ENCODE measurements at places on chromosomes 3 and 15.
A peak's percentile ranks its signal among the peaks of the same experiment; 100 is the strongest.

DNA sequence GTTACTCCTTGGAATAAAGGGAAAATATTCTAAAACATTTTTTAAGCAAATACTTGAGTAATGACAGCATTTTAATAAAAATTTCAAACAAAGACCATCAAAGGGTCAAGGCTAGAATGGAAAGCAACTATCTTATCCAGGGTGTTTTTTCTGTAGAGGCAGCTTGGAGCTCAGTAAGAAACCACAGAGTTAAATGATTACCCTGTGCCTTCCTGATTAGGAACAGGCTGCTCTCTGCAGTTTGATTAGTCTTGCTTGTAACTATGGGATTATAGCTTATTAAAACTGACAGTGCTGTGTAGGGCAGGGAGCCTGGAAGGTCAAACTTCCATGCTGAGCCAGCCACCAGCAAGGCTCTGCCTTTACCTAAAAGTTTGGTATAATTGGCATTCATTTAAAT is 33.1 kb downstream of the QTRT2 start:
- DNase-seq: no peak

- DNase-seq: no peak
Measured at GRCh38 chr15:43763819-43764446, 12.8 kb downstream of the ELL3 start.

GRCh38 chr15:92803852-92804609 is 96.1 kb upstream of the CHD2 start:
- DNase-seq: peak; percentile 55

DNA sequence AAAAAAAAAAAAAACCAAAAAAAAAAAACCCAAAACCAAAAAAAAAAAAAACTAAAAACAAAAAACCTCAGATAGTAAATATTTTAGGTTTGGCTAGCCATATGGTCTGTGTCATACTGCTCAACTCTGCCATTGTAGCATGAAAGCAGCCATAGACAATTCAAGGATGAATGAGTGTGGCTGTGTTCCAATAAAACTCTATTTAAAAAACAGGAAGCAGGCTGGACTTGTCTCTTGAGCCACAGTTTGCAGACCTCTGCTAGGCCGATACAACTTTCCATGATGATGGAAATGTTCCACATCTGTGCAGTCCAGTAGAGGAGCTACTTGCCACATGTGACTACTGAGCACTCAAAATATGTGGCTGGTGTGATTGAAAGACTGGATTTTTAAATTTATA is 11.1 kb downstream of the EFCAB12 start:
- no peak for DNase-seq

DNA sequence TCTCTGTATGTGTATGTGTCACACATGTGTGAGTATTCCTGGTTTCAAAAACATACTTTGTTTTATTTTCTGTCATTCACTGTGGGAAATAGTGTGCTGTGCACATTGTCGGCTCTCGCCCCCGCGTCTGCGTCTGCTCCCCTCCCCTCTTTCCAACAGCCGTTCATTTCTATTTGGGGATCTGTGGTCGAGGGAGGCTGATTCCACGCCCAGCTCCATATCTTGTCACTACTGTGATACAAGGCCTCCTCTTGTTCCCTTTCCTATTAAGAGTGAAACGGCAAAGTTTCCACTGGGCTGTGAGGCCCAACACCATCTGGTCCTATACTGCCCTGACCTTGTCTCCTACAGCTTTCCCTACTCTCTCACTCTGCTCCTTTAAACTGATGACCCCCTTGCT is 172.5 kb upstream of the LRIG1 start:
- DNase-seq: no peak

DNA sequence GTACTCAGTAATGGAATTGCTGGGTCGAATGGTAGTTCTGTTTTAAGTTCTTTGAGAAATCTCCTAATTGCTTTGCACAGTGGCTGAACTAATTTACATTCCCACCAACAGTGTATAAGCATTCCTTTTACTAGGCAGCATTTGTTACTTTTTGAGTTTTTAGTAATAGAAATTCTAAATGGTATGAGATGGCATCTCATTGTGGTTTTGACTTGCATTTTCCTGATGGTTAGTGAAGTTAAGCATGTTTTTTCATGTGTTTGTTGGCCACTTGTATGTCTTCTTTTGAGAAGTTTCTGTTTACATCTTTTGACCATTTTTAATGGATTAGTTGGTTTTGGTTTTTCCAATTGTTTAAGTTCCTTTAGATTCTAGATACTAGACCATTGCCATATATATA is 28.4 kb downstream of the TP63 start:
- no peak for DNase-seq

DNA sequence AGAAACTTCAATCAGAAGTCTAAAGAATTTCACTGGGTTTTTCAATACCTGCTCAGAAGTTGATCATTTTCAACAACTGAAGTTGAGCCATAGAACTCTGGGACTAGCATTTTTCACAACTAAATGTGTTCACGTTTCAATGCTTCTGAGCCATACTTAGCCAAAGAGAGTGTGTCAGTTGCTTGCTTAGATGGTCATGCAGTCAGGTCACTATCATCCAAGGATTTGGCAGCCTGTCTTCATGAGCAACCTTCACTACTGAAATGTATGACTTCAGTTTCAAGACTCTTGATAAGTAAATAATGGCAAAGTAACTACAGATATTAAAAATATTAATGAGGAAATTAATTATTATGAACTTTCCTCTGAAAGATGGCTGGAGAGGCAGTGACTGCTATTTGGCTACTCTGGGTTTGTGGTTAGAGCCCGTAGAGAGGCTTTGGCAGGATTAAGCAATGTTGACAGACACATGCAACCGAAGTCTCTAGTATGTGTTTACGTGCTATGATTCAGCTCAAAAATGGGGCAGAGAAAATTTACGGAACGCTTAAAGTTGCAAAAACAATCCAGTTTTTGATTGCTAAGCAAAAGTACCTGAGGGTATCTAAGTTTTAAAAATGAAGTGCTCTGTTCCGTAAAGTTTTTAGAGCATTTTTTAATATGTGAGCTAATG is 133.8 kb downstream of the GMNC start:
- no peak for DNase-seq

- DNase-seq: no peak
Measured at GRCh38 chr3:15653321-15653720, 51.8 kb downstream of the BTD start.

DNA sequence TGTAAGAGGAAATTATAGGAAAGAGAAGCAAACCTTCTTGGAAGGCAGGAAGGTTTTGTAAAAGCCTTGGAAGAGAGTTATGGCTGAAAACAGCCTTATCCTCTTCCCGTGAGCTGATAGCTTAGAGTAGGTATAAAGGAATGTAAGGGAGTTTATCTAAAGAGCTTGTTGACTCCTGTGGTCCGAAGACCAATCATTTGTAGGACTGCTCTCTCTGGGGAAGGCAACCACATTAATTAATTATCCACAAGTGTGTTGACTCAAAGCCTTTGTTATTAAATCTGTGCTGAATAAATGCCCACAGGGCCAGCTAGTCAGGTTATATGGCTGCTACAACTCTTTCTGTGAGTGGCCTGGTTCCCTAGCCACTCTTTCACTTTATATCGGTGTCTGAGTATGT is 452.1 kb upstream of the RASGRP1 start:
- DNase-seq: no peak

- DNase-seq: no peak
Measured at GRCh38 chr3:126322181-126322967, 34.8 kb downstream of the KLF15 start.

GRCh38 chr15:99726333-99726732 is 6.9 kb downstream of the LYSMD4 start:
- no peak for DNase-seq

GRCh38 chr3:107430996-107431245 is 53.7 kb downstream of the CCDC54 start:
- DNase-seq: no peak

DNA sequence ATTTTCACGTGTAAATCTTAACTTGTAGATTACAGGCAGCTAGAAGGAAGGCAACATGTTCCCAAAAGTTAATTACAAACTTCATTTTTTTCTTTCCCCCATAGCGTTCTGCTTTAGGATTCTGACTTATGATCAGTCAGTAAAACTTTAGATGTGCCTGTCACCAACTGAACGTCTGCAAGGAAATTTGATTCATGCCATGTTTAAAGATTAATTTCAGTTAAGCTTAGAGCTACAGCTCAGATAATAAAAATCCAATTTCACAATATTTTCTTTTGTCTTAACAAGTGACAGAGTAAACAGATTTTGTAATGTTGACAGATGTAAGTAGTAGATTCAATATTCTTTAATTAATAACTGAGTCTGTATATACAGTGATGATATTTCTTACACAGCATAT is 253.1 kb downstream of the NFKBIZ start:
- DNase-seq: no peak

DNA sequence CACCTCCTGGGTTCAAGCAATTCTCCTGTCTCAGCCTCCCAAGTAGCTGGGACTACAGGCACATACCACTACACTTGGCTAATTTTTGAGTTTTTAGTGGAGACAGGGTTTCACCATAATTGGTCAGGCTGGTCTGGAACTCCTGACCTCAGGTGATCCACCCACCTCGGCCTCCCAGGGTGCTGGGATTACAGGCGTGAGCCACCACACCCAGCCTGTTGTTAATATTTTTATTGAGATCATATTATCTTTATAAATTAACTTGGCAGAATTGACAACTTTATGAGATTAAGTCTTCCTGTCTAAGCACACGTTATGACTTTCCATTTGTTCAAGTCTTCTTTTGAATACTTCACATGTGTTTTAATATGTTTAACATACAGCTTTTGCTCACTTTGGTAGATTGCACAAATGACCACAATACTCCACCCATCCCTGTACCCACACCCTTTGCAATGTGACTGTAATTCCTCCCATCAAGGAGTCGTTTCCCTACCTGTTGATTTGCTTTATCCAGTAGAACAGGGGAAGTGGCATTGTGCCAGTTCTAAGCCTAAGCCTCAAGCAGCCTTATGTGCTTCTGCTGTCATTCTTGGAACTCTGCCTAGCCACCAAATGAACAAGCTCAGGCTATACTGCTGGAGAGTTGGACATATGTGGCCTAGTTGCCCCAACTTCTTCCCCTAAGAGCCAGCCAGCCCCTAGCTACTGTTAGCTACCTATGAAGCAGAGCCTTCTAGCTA is 8.2 kb downstream of the XYLB start:
- no peak for DNase-seq

DNA sequence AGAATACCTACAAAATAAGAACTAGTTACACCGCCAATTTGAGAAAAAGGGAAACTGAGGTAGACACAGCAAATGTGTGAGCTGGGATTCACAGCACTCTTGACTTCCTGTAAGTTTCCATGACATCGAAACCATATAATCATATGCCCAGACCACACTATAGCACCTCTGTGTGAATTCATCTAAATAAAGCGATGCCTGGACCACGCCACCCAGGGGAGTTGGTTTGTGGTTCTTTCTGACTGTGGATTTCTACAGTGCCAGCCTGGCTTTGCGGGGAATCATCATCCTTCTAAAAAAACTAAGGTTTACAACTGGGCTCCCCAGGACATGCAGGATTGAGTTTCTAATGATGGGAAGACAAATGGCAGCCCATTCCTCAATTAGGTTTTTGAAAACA is 23.5 kb upstream of the CA12 start:
- DNase-seq: no peak

GRCh38 chr3:28840976-28841376 is 439.9 kb upstream of the RBMS3 start:
- peak; percentile 14 for DNase-seq

- DNase-seq: no peak
Measured at GRCh38 chr3:14525685-14526631, 14.2 kb downstream of the GRIP2 start.

DNA sequence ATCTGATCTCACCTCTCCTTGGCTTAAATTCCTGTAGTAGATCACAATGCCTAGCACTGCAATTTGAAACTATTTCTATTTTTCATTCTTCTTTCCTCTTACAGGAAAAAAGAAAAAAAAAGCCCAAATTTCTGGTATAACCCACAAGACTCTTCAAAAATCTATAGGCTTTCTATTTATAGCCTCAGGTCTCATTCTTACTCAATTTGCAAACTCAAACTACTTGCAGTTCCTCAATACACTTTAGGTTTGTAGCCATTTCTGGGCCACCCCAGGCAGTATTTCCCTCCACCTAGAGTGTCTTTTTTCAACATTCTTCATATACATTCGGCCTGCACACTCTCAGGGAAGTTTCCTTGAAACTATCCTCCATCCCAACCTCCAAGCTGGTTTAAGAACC is 169.0 kb downstream of the TBC1D5 start:
- no peak for DNase-seq

DNA sequence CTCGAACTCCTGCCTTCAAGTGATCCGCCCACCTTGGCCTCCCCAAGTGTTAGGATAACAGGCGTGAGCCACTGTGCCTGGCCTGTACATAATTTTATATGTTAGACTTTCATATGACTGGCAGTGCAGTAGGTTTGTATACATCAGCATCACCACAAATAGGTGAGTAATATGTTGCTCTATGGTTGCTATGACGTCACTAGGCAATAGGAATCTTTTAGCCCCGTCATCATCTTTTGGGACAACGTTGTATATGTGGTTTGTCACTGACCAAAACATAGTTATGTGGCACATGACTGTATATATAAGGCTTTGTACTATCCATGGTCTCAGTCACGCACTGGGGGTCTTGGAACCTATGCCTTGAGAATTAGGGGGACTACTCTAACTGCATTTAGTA is 17.0 kb upstream of the DNAJC19 start:
- DNase-seq: no peak

- DNase-seq: no peak
Measured at GRCh38 chr3:5767304-5767703, 579.8 kb downstream of the EDEM1 start.
